ENCODE measurements at places on chromosomes 4 and X.

DNA sequence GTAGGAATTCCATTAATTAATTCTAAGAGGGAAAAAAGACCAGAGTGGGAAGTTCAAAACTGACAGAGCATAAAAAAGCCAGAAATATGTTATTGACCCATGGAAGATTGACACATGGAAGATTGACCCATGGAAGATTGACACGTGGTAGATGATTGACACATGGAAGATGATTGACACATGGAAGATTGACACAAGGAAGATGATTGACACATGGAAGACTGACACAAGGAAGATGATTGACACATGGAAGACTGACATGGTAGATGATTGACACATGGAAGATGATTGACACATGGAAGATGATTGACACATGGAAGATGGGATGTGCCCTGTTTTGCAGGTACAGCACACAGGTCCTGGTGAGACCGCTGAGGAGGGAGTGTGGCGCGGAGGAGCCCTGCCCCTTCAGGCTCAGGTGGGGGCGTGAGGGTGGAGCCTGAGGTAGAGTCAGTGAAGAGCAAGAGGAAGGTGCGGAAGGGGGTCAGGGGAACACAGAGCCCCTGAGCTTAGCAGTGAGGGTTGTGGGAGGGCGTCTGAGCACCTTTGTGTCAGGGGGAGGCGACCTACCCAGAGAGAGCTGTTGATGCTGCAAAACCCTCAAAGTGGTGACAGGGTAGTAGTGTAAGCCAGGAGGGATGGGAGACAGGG, 15.8 kb upstream of the PDE6B start:
- DNase-seq, result no peak

GRCh38 chr4:1748465-1748995, 27.2 kb downstream of the TACC3 start:
- peak; percentile 82 for DNase-seq

DNA sequence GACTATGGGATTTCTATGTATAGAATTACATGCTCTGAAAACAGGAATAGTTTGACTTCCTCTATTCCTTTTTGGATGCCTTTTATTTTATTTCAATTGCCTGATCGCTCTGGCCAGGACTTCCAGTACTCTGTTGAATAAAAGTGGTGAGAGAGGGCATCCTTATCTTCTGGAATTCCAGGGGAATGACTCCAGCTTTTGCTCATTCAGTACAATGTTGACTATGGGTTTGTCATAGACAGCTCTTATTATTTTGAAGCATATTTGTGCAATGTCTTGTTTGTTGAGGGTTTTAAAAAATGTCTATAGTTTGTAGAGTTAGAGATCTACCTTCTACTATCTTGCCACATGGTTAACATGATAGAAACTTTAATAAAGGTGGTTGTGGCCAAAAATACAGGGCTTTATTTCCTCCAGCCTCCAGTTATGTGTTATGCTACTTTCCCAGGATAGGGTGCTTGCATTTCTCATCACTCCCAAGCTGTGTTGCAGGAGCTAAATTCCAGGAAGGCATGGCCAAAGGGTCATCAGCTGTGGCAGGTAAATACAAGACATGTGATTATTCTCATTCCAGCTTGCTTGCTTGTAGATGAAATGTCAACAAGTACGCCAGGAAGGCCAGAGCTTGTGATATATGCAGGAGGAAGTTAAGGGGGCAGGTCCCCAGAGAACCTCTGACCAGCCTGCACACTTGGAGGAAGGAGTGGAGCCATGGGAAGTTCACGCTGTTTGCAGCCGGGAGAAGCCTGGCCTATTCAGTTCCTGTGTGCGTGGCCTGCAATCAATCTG, 142.4 kb upstream of the CPXCR1 start:
- DNase-seq, result no peak

GRCh38 chrX:48833542-48834138, 1.8 kb downstream of the PCSK1N start:
- DNase-seq, result no peak

- DNase-seq, result peak; percentile 2
Measured at GRCh38 chr4:8607603-8608481, 15.3 kb downstream of the CPZ start.

GRCh38 chr4:74317616-74318246, 9.5 kb downstream of the EPGN start:
- DNase-seq, result no peak

- peak; percentile 43 for DNase-seq
Measured at GRCh38 chr4:20773144-20773997, 73.1 kb downstream of the PACRGL start.

GRCh38 chrX:73214426-73215094, at the start of gene NAP1L2:
TSS of gene NAP1L2 (minus strand) at chrX:73214851. CDS start at chrX:73214492, 359 bp downstream.
- peak; percentile 4 for DNase-seq

- DNase-seq, result peak; percentile 14
Measured at GRCh38 chr4:7719354-7720174, 220.1 kb downstream of the AFAP1 start.

GRCh38 chr4:37245391-37245954, 930 bp downstream of the NWD2 start:
- no peak for DNase-seq

DNA sequence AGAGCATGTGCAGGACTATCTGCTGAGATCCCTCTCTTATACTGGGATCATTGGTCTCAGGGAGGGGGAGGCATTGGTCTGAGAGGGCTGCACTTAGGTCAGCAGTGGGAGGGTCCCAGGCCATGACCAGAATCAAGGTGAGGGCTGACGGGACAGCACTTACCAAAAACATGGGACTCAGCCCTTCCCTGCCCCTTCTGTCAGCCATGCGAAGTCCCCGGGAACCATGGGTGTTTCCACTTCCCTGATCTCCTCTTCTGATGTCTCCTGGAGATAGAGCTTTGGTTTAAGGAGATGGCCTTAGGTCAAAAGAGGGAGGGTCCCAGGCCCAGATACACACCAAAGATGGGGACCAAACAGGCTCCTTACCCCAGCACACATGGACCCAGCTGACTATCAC, 12.9 kb upstream of the HSFX1 start:
- DNase-seq, result no peak

- no peak for DNase-seq
Measured at GRCh38 chrX:145532176-145532780, 285.0 kb downstream of the SPANXN1 start.

DNA sequence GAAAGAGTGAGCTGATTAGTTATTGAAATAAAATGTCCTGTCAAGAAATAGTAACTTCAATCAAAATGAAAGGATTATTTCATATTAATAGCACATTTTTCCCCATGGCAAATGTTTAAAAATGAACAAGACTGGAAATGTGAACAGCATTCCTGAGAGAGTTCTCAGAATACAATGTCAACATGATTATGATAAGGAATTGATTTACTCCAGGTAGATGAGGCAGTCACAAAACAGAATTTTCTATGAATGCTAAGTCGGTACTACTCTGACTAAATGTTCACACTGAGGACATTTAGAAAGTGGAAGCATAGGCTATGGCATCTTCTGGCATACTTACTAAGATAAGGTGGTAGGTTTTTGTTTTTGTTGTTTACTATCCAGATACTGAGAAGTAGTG, 19.4 kb upstream of the GRSF1 start:
- DNase-seq, result no peak

DNA sequence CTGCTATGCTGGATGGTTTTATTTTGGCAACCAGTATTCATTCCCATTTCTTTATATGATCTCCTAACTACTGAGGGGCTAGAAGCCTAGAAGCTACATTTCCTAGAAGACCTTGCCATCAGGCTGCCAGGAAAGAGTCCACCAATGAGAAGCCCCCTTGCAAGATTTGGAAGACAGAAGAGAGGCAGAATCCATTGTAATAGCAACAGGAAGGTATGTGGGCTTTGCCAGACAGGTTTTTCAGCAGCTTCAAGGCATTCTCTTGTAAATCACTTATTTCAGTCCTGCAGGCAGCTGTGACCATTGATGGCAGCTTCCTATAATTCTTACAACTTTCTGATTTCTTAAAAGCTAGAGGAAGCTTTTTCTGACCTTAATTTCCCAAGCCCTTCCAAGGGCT, 148.3 kb upstream of the NHS start:
- no peak for DNase-seq

GRCh38 chr4:56892691-56893090, 15.0 kb upstream of the REST start:
- no peak for DNase-seq

GRCh38 chrX:153771415-153772315, 7.6 kb downstream of the PLXNB3 start:
- DNase-seq, result no peak

- DNase-seq, result no peak
Measured at GRCh38 chr4:90457817-90458216, 330.6 kb downstream of the CCSER1 start.

- DNase-seq, result no peak
Measured at GRCh38 chr4:140344101-140344500, 29.3 kb upstream of the SCOC start.

- DNase-seq, result peak; percentile 45
Measured at GRCh38 chrX:110145854-110146253, 142.9 kb downstream of the TMEM164 start.

- no peak for DNase-seq
Measured at GRCh38 chrX:132209527-132209926, 9.7 kb downstream of the RAP2C start.

DNA sequence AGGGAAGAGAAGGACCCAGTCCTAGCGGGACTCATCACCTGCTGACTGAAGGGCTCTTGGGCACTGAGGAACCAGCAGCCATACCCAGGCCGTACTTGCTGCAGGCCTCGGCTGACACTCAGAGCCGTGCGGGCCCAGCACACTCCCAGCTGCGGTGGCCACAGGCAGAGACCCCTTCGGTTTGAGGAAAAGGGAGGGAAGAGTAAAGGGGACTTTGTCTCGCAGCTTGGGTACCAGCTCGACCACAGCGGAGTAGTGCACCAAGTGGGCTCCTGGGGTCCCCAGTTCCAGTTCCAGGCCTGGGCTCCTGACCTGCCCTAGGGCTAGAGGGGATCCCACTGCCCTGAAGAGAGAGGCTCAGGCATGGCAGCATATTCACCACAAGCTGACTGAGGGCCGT, 17.9 kb upstream of the OPN1LW start:
- no peak for DNase-seq

- no peak for DNase-seq
Measured at GRCh38 chr4:159010563-159011260, 92.2 kb upstream of the RAPGEF2 start.

- DNase-seq, result no peak
Measured at GRCh38 chrX:1009771-1010170, 202.7 kb downstream of the CRLF2 start.

DNA sequence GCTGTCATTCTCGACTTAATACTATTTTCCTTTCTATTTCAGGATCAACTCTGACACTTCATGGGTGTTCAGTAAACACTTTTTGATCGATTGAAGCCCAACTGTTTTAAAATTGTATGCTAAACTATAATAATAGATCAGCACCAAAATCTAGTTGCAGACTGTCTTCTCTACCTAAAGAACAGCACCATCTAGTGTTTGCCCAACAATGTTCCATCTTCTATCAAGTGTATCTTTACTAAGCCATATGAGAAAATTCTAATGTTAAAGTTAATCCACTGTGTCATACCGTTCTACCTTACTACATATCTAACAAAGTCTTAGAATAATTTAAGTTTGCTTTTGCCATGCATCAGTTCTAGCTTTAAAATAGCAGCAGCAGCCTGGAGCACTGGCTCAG, 113.0 kb upstream of the PRDX4 start:
- peak; percentile 49 for DNase-seq

- DNase-seq, result peak; percentile 62
Measured at GRCh38 chr4:176340871-176341685, 21.3 kb downstream of the SPCS3 start.

GRCh38 chr4:184396570-184397515, 77.5 kb downstream of the IRF2 start:
- DNase-seq, result no peak

DNA sequence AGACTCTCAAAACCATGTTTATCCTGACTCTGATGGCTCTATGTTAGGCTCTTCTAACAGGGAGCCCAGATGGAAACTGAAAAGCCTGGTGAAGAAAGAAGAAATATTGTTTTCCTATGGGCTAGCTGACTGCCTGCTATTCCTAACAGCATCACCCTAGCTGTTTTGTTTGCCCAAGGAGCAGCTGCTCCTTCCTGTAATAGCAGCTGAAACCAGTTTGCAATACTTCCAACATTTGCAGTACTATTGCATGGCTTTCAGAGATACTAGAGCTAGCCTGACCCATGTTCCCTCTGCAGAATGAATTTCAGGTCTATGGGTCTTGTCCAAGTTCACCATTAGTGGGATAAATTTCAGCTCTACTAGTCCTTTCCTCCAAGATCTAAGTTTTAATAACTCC, 495.2 kb downstream of the INPP4B start:
- DNase-seq, result no peak

DNA sequence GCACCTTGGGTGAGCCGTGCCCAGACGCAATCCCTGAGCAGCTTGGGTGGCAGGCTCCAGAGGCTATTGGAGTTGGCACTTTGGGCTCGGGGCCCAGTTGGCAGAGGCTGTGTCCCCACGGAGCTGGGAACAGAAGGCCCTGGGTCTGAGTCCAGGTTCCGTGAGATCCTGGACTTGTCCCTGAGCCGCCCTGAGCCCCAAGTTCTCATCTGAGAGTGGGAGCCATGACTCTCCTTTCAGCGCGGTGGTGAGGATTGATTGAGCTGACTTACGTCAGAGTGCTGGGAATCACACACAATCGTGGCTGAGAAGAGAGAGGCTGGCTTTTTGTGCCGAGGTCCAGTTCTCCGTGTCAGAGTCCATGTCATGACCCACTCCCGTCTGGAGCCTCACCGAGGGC, 98.0 kb downstream of the PSAPL1 start:
- no peak for DNase-seq
